ENCODE measurements at places on chromosomes 1 and 21.

DNA sequence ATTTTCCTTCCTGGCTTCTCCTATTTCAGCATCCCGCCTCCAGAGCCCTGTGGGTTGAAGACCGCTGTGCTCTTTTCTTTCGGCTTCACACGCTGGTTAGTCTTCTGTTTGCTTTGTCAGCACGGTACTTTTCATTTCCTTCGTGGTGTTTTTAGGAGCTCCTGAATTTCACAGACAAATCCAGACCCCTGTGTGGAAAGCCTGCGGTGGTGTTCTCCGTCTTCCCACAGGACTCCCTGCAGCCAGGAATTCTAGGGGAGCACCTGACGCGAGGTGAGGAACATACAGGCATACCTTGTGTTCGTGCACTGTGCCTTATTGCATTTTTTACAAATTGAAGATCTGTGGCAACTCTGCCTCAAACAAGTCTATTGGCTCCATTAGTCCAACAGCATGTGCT lies 210.2 kb upstream of the MAP1LC3C start:
- DNase-seq = no peak

GRCh38 chr1:230599926-230600656 lies 42.2 kb upstream of the COG2 start:
- no peak for DNase-seq

GRCh38 chr1:221712776-221713431 lies 29.0 kb downstream of the DUSP10 start:
- DNase-seq = peak; percentile 61

GRCh38 chr1:231353086-231353485 lies 15.0 kb downstream of the SPRTN start:
- DNase-seq = no peak

- no peak for DNase-seq
Measured at GRCh38 chr1:234089396-234089795, 184.9 kb downstream of the SLC35F3 start.
